ENCODE measurements at places on chromosomes 4 and X. TPM values are rescaled to one million over a fixed set of nuclear protein-coding genes. Genes with fewer than 3 reads are reported as not detected.

UTP3 gene
- total RNA-seq: 12.8 TPM

ADH1C gene
- 0.84 TPM for total RNA-seq

MAGEA10 gene
- total RNA-seq: not detected

CORIN gene
- 0.17 TPM for total RNA-seq

LDOC1 gene
- 12.9 TPM for total RNA-seq

F11 gene
- 54.6 TPM for total RNA-seq

ASMT gene
- total RNA-seq: not detected

NSG1 gene
- total RNA-seq: under 0.01 TPM

NWD2 gene
- 0.37 TPM for total RNA-seq

GRCh38 chr4:145041378-145041777 lies 56.6 kb downstream of the ANAPC10 start:
- no peaks in the 10 kb centered on the region for H3K36me3 ChIP-seq
- no peak overlapping the region for H3K27ac ChIP-seq
- no peaks in the 10 kb centered on the region for H3K27me3 ChIP-seq
- DNase-seq: no peak

DNA sequence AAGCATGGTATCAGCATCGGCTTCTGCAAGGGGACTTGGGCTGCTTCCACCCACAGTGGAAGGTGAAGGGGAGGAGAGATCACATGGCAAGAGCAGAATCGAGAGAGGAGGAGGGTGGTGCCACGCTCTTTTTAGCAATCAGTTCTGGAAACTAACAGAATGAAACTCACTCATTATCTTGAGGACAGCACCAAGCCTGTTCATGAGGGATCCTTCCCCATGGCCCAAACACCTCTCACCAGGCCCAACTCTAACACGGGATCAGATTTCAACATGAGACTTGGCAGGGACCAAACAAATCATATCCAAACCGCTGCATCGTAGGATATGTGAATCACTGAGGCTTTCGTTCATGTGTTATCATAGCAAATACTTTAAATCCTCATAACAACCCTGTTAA lies 125.5 kb downstream of the GPC3 start:
- H3K27me3 ChIP-seq: no peaks in the 10 kb centered on the region
- H3K36me3 ChIP-seq: no peaks in the 10 kb centered on the region
- no peaks in the 10 kb centered on the region for H3K4me1 ChIP-seq
- H3K27ac ChIP-seq: no peak overlapping the region
- DNase-seq: no peak

- DNase-seq: no peak
- no peaks in the 10 kb centered on the region for H3K27me3 ChIP-seq
- H3K27ac ChIP-seq: no peak overlapping the region
- no peaks in the 10 kb centered on the region for H3K4me1 ChIP-seq
- H3K4me3 ChIP-seq: no peak overlapping the region
Measured at GRCh38 chrX:153948847-153949805, 4.7 kb upstream of the RENBP start.

- no peaks in the 10 kb centered on the region for H3K27me3 ChIP-seq
- no peak overlapping the region for H3K4me3 ChIP-seq
- DNase-seq: no peak
- no peaks in the 10 kb centered on the region for H3K4me1 ChIP-seq
- H3K36me3 ChIP-seq: no peaks in the 10 kb centered on the region
- no peak overlapping the region for H3K27ac ChIP-seq
Measured at GRCh38 chr4:85166318-85166717, 199.8 kb upstream of the WDFY3 start.

- DNase-seq: no peak
- H3K4me3 ChIP-seq: no peak overlapping the region
- H3K27me3 ChIP-seq: no peaks in the 10 kb centered on the region
- H3K36me3 ChIP-seq: no peaks in the 10 kb centered on the region
- no peak overlapping the region for H3K27ac ChIP-seq
Measured at GRCh38 chr4:94491322-94491721, 39.6 kb downstream of the PDLIM5 start.

GRCh38 chrX:24619647-24620046 lies 27.5 kb downstream of the PCYT1B start:
- H3K4me3 ChIP-seq: no peak overlapping the region
- H3K4me1 ChIP-seq: no peaks in the 10 kb centered on the region
- no peaks in the 10 kb centered on the region for H3K36me3 ChIP-seq

- no peak for DNase-seq
- H3K4me3 ChIP-seq: no peak overlapping the region
- no peaks in the 10 kb centered on the region for H3K27me3 ChIP-seq
Measured at GRCh38 chr4:48772556-48772955, 7.5 kb downstream of the FRYL start.

GRCh38 chrX:74431797-74432196 lies 10.5 kb downstream of the SLC16A2 start:
- H3K36me3 ChIP-seq: no peaks in the 10 kb centered on the region
- no peak overlapping the region for H3K27ac ChIP-seq
- H3K4me1 ChIP-seq: no peaks in the 10 kb centered on the region
- H3K4me3 ChIP-seq: no peak overlapping the region

- DNase-seq: no peak
- H3K4me1 ChIP-seq: no peaks in the 10 kb centered on the region
- no peak overlapping the region for H3K4me3 ChIP-seq
- no peaks in the 10 kb centered on the region for H3K36me3 ChIP-seq
Measured at GRCh38 chr4:81164623-81165416, 50.2 kb downstream of the PRKG2 start.

DNA sequence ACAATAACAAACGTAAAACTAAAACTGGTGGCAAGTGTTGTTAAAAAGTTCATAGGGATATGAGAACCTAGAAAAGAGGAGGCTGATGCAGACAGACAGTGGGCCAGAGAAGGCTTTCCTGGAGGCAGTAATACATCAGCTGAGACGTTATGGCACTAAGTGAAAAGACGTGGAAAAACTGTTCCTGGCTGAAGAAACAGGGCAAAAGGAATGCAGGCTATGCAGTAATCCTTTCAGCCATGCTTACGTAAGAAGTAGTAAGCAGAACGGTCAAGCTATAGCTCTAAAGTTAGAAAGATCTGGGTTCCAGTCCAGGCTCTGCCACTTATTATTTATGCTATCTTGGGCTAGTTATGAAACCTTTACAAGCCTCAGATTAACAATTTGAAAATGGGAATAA lies 6.4 kb downstream of the LAMTOR3 start:
- no peak overlapping the region for H3K27ac ChIP-seq
- no peak for DNase-seq
- peaks cover under 1% of the 10 kb centered on the region for H3K4me1 ChIP-seq
- H3K36me3 ChIP-seq: peaks cover 7% of the 10 kb centered on the region

Measured in liver (tissue), 10 donors.